ENCODE measurements at places on chromosomes 7 and 10.

GRCh38 chr10:112313234-112313633, 30.0 kb downstream of the TECTB start:
- DNase-seq: no peak

DNA sequence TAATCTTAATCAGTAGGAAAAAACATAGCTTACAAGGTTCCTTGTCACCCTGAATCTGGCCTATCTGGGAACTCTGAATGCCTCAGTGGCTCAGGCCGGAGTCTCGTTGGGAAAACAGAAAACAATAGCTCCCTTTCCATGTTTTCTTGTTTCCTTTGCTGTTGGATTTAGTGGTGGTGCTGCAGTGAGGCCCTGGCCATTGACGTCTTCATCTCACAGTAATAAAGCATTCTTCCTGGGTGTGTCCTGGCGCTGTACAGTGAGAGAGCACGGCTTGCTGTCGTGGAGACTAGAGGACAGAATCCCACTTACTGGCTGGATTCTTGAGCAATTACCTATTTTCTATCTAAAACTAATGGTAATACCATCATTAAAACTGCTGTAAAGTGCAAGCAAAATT, 1.3 kb upstream of the SPOCK2 start:
- no peak for DNase-seq

GRCh38 chr10:13018171-13018570, 16.7 kb upstream of the CCDC3 start:
- DNase-seq: no peak

DNA sequence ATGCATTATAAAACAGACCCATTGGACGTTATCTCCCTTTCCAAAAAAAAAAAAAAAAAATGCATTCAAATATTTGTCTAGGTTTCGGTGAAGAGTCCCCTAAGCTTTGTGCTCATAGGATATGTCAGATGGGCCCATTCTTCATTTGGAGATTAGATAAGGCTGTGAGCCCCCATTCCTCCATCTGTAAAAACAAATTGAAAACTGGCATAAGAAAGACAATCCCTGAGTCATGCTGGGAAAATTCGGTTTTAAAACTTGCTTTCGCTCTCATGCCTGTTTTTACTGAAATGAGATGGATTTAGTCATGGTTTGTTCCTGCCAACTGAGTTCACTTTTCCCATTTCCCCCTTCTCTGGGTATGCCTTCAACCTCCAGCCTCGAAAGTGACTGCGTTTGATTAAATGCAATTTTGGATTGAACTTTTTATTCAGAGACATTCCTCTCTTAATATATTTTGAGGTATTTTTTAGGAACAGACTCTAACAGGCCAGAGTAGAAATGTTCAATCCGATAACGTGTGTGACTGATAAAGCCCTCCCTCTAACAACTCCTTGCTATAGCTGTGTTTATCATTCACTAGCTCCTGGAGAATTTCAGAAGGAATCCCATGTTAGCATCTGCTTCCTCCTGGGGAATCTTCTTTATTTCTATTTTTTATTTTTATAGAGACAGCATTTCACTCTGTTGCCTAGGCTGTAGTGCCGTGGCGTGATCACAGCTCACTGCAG, 190.9 kb upstream of the LYZL2 start:
- DNase-seq: peak; percentile 20

DNA sequence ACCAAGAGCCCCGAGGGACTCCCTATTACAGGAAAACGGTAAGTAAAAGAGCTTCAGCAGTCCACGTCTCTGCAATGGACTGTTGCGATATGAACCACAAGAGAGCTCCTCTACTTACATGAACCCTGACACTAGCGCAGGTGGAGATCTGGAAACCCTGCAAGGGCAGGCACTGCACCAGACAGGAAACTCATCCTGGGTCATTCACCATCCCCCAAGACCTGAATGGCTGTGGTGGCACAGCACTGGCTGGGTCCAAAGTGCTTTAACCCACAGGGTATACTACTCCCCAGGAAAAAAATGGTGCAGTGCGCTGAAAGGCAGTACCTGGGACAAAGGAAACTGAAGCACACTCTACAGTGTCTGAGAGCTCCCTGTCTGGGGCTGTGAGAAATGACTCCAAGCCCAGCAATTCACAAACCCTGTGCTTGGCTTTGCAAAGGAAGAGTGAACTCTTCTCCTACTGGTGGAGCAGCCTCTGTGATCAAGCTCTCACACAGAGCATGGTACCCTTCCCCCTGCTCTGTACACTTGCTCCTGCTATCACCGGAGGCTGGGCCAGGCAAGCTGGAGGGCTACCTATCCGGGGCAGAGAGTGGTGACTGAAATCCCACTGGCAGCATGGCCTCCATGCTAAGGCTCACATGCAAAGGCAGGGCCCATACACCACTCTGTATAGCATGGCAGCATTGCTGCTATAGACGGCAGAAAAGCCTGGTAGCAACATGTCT, 44.9 kb downstream of the HIBADH start:
- no peak for DNase-seq

DNA sequence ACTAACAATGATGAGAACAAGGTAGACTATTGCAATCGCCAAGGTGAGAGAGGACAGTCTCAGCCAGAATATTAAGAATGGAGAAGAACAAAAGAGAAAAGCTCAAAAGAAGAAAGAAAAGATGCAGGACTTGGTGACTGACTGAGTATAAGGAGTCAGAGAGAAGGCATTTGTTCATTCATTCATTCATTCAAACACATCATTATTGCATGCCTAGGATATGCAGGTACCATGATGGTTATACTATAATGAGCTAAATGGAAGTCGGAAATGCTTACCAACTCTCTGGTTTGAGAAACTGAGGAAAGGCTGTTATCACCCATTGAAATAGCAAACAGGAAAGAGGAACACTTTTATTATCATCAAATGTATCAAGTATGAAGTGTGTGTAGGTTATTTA, 180.7 kb downstream of the IMMP2L start:
- DNase-seq: no peak

DNA sequence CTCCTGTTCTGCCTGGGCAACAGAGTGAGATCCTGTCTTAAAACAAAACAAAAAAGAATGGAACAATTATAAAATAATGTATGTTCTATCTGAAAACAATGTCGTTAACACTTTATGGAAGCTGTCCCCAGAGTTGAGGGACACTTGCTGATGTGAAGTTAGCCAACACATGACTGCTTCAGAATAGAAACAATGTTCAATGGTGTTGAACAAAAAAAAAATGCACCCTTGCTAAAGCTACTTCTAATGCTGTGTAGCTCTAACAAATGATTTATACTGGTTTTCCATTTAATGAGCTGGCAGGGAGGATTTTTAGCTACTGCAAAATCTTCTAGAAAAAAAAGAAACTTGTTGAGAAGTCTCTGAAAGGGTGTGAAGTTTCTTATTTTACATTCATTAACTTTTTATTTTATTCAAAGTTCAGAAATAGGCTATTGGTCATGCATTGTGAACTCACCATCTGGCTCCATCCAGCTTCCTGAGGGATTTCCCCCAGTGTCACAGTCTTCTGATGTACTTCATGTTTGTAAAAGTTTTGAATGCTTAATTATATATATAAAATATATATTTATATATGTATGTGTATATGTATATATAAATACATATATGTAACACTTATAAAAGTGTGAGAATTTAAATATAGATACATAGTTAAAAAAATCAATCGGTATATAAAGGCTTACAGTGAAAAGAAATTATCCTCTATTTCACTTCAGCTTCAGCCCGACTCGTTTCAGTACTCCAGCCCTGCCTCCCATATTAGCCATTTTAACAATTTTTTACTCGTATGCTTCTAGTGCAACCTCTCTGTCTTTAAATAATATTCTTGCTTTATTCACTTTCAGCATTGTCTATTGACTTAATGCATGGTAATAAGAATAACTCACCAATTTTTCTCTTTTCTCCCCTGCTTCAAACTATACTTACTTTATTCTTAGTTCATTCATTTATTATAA, 35.0 kb downstream of the HDAC9 start:
- peak; percentile 46 for DNase-seq

DNA sequence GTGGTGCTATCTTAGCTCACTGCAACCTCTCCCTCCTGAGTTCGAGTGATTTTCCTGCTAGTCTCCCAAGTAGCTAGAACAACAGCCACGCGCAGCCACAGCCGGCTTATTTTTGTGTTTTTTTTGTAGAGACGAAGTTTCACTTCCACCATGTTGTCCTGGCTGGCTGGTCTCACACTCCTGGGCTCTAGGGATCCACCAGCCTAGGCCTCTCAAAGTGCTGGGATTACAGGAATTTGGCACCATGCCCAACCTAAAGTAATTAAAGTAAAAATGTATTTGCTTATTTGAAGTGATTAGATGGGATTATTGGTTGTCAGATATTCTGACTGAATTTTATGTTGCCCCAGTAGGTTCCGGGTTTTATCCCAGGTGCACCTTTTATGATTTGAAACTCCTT, 22.7 kb downstream of the LUC7L2 start:
- no peak for DNase-seq

- no peak for DNase-seq
Measured at GRCh38 chr7:108307194-108307593, 149.0 kb downstream of the NRCAM start.

DNA sequence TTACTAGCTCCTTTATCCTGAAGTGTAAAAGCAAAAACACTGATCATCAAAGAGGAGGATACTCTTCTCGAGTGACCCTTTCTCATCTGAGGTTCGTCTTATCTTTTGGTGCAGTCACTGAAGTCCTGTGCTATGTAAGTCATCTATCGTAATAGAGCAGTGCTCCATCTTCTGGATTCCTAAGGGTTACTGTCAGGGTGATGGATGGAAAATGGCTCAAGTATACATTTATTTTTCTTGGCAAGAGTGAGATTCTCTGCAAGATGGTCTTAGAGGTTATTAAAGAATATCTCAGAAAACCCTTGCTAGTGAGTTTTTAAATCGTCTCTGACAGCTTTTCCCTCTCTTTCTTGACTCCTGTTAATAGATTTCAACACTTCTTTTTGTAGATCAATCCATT, 12.4 kb downstream of the PRKG1 start:
- DNase-seq: no peak

DNA sequence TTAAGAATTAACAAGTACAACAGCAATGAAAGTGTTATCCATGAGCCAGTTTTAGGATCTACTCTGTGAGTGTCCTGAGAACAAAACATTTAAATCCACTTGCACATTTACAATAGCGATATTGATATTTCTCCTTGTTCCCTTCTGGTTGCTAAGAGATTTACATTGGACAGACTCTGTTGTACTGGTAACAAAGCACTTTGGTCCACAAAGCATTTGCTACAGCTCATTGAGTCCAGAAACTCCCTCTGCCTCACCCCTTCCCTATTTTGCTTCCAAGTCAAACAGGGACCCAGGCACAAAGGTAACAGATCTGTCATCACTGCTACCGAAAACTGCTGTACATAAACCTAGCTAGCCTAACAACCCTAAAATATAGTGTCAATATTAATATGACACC, 2.1 kb downstream of the ANK3 start:
- no peak for DNase-seq

GRCh38 chr10:69344591-69345252, 66.4 kb downstream of the HK1 start:
- DNase-seq: no peak

DNA sequence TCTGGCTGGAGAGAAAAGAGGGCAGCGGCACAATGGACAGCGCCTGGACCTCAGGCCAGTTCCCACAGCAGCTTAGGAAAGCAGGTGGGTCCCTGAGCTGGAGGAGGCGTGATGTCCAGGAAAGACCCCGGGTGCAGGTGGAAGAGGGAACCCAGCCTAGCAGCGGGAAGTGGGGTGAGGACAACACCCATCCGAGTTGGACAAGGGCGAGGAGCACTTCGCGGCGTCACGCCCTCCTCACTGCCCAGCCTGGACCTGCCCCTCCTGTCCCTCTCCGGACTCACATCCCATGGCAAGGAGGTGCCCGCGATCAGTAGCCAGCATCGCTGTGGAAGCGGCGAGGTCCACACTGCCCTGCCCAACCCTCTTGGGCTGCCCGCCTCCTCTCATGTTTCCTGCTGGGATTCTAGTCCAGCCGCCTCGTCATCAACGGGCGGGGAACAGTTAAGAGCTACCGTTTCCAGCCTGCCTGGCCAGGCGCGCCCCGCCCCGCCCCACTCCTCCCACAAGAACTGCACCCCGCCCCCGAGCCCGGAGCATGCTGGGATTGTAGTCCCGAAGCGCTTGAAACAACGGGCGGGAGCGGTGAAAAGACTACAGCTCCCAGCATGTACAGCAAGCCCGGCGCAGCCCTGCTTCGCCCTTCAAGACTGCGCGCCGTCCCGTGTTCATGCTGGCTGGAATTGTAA, 930.6 kb upstream of the ZNF722 start:
- DNase-seq: no peak

GRCh38 chr10:97823734-97824133, 25.9 kb upstream of the GOLGA7B start:
- DNase-seq: no peak

GRCh38 chr10:88472540-88472939, 110.6 kb downstream of the RNLS start:
- no peak for DNase-seq

DNA sequence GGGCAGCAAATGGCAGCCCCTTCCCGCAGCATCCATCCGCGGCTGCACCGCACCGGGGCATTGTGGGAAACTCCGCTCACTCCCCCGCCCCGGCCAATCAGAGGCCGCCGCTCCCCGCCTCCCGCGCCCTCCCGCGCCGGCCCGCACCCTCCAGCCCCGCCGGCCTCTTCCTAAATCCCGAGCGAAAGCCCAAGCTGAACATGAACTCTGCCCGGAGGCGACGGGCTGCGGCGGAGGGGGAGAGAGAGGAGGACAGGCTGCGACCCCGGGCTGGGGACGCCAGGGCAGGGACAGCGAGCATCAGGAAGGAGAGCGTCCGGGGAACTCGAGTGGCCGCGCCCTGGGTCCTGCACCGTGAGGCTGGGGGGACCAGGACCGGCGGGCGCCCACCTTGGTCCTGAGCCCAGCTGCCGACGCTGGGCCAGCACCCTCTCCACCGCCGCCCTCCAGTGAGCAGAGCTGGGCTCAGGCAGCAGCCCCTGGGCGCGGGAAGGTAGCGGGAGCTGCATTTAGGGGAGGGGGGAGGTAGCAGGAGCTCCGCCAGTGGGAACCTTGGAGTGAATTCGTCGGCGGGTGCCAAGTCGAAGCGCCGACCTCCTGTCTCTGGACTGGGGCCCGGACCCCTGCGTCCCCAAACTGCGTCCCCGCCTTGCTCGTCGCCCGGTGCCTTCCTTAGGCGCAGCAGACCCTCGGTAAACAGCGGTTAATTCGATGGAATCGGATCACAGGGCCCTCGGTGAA, at the start of gene DGKI:
DGKI (minus strand) TSS at position 148 of the 741 bp plus-strand sequence.
- no peak for DNase-seq

- DNase-seq: peak; percentile 55
Measured at GRCh38 chr7:113209449-113210203, 91.3 kb upstream of the SMIM30 start.

- DNase-seq: no peak
Measured at GRCh38 chr7:16172366-16172765, 249.0 kb downstream of the CRPPA start.

DNA sequence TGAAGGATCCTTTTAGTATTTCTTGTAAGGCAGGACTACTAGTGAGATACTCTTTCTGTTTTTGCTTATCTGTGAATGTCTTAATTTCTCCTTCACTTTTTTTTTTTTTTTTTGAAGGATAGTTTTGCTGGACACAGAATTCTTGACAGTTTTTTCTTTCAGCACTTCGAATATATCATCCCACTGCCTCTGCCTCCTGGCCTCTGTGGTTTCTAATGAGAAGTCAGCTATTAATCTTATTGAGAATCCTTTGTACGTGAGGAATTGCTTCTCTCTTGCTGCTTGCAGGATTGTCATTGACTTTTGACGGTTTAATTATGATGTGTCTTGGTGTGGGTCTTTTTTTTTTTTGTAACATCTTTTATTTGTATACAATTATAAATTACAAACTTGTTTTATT, 12.6 kb upstream of the WAC start:
- DNase-seq: no peak

- DNase-seq: no peak
Measured at GRCh38 chr7:31407178-31407676, 66.7 kb upstream of the NEUROD6 start.

- DNase-seq: no peak
Measured at GRCh38 chr10:70374775-70375614, 7.4 kb downstream of the LRRC20 start.

Measured in inflammatory macrophage treated with lipopolysaccharide for 4 hours (primary cell).